Right renal cortex interstitium (tissue), 3 donors: ENCODE measurements at places on chromosomes 5 and 9.

GRCh38 chr5:178416919-178417318, 173.3 kb downstream of the COL23A1 start:
- DNase-seq, result no peak

- no peak for DNase-seq
Observed at GRCh38 chr9:70551396-70551795, 136.9 kb upstream of the KLF9 start.

- no peak for DNase-seq
Observed at GRCh38 chr5:83864652-83865051, 144.0 kb upstream of the HAPLN1 start.

DNA sequence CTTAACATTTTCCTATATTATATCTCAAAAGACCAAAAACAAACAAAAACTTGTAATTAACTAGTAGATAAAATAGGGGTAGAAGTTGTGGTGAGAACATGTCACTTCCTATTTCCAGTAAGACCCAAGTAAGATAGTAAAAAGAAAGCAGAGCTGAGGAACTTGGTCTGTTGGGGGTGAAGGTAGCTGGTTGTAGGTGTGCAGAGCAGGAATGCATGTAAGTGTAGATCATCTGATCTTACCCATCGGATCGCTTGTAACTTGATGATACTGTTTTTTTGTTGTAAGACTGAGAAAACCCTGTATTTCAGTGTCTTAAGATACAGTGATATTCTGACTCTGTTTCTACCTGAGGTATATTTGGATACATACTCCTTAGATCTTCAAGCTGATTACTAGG, 5.7 kb downstream of the SRP19 start:
- DNase-seq, result no peak

GRCh38 chr9:116687754-116688135, 640 bp downstream of the TRIM32 start:
- no peak for DNase-seq

GRCh38 chr5:14397717-14398116, 183.9 kb upstream of the OTULINL start:
- no peak for DNase-seq

DNA sequence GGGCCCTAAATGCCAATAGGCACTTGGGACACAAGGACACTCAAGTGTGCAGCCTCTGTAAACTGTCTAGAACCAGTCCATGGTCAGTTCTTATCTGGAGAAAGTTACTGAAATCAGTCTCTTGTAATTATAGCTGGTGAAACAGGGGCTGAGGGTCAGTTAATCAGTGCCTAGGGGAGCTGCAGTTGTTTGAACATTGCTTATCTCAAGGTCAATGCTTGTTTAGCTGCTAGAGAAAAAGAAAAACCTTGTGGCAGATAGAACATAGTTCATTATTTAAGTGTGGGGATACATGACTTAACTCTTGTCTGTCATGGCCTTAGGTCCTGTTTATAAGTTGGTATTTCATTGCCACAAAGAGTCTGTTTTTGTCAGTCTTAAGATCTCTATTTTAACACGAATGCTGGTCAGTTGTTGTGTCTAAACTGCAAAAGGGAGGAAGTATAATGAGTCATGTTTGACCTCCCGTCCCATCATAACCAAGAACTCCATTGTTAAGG, 108.0 kb downstream of the STARD4 start:
- DNase-seq, result no peak

GRCh38 chr9:101848485-101848919, 110.1 kb upstream of the GRIN3A start:
- peak; percentile 45 for DNase-seq

DNA sequence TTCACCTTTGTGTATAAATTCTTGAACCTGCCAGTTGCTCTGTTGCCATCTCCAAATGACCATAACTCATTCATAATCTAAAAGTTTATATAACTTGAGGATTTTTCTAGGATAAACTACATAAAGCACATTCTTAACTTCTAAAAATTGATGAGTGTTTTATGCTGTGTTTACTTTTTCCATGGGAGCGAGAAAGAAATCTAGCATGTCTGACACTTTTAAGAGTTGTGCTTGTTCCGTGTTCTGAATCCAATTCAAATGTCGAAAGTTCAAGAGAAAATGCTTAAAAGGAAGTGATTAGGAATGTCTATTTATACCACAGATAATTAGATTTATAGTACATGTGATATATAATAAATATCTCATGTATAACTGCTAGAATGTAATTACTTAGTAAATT, 154.4 kb downstream of the DEPDC1B start:
- no peak for DNase-seq

DNA sequence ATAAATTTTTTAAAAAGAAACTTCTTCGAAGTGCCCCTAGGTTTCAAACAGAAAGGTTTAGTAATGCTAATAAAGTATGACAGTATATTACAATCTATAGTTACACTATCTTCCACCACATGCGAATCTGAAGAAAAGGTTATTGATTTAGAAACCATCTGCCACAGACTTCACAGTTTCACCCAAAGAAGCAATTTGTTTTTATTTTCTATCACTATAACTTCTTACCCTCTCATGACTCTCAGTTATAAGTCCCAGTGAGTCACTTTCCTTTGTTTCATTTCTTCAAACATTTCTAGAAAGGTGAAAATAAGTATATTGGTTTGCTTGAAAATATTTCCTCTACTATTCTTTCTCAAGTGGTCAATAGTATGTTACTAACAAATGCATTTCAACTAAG, 93.6 kb downstream of the MCTP1 start:
- DNase-seq, result no peak

- DNase-seq, result no peak
Observed at GRCh38 chr9:136787690-136788400, 3.3 kb upstream of the TMEM141 start.

DNA sequence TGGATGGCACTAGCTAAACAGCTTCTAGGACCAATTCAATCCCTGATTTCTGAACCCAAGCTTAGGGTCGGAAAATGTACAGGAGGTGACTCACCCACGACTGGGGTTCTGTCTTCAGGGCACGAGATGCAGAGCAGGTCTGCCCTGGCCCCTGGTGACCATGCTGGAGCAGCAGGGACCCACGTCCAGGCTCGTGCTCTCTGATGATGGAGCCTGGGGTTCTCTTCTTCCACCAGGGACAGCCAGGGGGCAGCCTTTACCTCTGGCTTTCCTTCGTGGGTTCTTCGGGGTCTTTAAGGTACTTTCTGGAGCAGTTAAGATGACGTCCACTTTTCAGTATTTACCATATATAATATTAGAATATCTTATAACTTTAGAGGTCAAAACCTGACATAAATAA, 2.1 kb downstream of the CFAP77 start:
- DNase-seq, result no peak

DNA sequence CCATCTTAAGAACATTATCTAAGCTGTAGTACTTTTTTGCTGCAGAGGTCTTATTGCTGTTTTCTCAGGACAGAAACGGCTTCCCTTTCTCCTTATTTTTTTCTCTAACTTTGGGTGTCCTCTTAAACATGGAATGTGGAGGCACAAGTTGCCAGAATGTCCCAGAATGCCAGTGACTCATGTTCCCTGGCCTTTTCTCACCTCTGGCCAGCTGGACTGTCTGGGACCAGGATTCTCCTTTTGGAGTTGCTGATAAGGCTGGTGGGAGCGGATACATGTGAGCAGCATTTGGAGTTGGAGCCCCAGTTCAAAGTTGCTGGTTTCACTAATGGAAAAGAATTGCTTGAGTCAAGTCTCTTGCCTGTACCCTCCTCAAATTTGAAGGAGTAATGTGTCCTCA, 112.8 kb downstream of the ARHGAP26 start:
- no peak for DNase-seq
